ENCODE measurements at places on chromosomes 16 and 17.

GRCh38 chr17:40074175-40074512 is 11.4 kb downstream of the THRA start:
- no peak for DNase-seq

DNA sequence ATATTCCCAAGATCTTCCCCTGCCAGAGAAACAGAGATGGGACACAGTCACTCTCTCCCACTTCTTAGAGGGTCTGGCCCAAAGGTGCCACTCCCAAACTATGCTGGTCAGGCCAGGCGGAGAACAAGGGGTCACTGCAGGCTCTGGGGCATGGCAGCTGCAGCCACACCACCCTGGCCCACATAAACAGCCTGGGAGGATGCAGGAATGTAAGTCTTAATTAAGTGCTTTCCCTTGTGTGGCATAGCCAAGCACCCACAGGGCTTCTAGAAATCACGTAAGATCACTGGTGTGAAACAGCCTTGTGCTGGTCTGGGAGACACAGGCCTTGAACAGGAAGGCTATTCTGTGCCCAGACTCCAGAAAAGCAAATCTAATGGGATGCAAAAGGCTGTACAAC is 31.5 kb downstream of the ABCC12 start:
- no peak for DNase-seq

DNA sequence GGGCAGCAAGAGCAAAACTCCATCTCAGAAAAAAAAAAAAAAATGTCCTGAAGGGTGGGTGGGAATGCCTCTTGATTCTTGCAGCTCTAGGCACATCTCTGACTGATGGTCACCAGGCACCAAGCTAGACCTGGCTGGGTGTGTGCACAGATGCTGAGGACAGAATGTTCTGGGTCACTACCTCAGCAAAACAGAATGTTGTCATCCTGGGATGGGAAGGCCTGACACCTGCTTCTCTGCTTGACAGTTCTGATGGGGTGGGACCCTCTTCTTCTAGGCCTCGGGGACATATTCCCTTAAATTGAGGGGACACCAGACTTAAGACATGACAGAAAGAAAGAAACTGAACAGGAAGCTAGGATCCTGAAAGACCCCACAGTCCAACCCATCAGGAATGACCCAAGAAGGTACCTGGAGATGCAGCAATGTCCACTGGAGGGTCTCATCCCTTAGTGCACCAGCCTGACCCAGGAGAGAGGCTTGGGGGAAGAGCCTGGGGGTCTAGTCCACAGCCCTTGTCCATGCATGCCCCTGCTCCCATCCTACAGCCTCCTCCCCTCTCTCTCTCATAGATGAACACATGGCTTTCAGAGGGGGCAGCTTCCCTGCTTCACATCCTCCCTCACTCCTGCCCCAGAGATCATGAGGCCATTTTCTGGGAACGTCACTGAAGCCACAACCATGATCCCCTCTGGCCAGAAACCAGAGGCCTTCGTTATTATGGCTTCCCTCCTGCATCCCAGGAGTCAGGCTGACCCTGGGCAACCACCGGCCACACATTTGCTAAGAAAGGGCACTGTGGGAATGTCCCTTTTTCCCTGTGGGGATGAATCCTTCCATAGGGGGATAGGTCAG is 3.8 kb upstream of the STAT5B start:
- DNase-seq: no peak

DNA sequence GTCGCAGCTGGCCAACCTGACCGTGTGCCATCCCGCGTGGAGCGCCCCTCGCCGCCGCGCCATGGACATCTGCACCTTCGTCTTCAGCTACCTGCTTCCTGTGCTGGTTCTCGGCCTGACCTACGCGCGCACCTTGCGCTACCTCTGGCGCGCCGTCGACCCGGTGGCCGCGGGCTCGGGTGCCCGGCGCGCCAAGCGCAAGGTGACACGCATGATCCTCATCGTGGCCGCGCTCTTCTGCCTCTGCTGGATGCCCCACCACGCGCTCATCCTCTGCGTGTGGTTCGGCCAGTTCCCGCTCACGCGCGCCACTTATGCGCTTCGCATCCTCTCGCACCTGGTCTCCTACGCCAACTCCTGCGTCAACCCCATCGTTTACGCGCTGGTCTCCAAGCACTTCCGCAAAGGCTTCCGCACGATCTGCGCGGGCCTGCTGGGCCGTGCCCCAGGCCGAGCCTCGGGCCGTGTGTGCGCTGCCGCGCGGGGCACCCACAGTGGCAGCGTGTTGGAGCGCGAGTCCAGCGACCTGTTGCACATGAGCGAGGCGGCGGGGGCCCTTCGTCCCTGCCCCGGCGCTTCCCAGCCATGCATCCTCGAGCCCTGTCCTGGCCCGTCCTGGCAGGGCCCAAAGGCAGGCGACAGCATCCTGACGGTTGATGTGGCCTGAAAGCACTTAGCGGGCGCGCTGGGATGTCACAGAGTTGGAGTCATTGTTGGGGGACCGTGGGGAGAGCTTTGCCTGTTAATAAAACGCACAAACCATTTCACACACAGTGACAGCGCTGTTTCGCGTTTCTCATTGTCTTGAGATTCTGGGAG is 2.0 kb upstream of the ZACN start:
- no peak for DNase-seq

- no peak for DNase-seq
These were observed 20.6 kb downstream of the HS3ST3B1 start for GRCh38 chr17:14321476-14321949.

- no peak for DNase-seq
These were observed 135.4 kb downstream of the CLEC16A start for GRCh38 chr16:11079652-11080187.

DNA sequence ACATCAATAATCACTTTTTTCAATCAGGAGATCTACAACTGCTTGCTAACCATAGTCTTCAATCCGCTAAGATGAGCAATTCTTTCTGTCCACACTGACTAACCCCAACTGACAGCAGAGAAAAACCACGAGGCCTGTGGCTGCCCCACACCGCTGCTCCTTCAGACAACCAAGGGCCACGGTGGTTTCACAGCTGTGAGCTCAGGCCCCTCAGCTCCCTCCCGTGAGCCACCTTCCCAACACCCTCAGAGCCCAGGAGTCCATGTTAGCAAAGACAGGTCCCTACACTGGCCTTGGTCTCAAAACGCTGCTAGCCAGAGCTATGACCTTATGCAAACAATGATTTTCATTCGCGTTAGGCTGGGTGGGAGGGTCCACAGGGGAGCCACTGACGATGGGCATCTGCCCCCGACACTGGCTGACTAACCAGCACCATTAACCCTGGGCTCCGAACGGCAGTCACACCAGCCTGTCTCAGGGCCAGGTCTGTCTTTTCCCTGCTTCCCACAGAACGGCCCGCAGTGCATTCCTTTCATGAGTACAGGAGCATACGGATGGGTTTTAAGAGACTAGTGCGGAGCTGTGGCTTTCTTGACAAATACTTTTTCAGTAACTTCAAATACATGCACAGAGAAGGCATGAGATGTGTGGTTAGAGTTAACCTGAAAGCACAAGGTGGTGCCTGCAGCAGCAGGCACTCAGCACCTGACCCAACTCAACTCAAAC is 67.3 kb downstream of the ANKRD11 start:
- DNase-seq: peak; percentile 61

DNA sequence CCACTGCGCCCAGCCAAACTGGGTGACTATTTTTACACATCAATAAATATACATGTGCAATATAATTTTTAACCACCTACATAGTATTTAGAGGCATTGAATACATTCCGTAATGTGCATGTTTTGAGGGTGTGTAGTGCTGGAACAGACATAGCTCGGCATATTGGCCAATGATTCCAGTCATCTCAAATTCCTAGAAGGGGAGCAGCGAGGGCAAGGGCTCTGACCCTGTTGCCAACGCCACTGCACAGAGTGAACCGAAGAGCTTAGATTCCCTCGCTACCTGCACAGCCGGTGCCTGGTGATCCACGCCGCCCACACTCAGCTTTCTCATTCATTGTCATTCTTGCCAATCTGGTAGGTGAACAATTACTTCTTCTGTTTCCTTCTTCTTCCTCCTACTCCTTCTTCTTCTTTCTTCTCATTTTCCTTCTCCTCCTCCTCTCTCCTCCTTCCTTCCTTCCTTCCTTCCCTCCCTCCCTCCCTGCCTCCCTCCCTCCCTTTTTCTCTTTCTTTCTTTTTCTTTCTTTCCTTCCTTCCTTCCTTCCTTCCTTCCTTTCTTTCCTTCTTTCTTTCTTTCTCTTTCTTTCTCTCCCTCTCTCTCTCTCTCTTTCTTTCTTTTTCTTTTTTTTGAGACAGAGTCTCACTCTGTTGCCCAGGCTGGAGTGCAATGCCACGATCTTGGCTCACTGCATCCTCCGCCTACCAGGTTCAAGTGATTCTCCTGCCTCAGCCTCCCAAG is 26.3 kb upstream of the ATP2A3 start:
- DNase-seq: no peak

DNA sequence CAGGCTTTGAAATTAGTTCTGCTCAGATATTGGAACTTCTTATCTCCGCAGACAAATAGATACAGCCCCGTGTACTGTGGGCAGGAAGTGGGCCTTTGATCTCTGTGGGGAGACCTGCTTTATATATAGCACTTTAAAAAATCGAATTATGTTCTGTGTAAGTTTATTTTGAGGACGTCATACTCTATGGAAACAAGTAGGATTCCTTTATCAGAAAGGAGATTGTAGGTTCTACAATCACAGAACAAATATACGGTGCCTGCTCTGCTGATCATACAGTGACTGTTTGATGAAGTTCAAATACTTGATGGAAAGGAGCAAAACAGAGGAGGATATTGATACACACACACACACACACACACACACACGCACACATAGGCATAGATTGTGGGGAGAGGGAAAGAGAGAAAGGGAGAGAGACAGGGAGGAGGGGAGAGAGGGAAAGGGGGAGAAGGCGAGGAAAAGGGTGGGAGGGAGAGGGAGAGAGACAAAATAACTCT is 14.7 kb upstream of the TMEM220 start:
- no peak for DNase-seq

DNA sequence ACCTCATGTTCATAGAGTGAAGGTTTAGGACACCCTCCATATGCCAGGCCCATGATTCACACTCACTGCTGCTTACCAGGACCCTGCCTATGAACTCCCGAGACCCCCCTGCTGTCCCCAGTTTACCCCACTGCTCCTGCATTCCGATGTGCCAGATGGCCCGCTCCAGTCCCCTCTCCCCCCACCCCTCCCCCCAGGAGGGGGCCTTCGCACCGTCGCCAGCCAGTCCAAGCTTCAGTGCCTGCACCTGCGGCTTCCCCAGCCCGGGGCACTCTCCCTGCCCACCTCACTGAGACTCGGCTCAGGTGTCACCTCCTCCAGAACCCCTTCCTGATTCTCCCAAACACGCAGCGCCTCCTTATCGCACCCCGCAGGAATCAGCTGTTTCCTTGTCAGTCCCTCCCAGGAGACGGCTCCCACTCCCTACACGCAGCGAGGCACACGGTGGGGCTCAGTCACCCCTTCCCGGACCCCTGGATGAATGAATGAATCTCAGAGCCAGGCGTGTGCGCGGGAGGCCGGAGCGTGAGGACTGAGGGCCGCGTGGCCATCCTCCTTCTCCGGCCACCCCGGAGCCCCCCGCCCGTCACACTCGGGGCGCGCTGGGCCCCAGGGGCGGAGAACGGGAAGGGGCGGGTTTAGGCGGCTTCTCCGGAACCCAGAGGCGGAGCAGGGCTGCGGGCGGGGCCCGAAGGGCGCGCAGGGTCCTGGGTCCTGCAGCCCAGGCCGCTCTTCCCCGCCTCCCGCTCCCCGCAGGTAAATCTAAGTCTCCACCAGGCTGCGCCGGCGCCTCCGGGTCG is 1.6 kb downstream of the MYO1C start:
- peak; percentile 50 for DNase-seq

- DNase-seq: no peak
These were observed 13.1 kb downstream of the HOXB4 start for GRCh38 chr17:48565022-48565554.

DNA sequence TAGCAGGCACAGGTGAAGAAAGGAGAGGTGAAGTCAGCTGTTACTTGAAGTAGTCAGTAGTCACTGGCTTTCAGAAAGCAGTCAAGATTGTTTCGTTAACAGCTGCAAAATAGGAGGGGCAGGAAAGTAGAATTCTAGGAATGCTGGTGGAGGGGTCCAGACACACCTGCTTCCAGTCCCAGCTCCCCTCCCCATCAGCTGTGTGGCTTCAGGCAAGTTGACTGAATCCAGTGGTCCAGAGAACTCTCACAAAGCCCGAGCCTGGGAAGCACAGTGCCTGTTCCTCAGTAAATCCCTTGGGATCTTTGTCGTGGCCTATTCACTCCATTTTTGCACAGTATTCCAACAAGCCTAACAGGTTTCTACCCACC is 4.6 kb upstream of the SOCS1 start:
- DNase-seq: peak; percentile 54

GRCh38 chr17:58161566-58161965 is 5.2 kb upstream of the OR4D2 start:
- no peak for DNase-seq

DNA sequence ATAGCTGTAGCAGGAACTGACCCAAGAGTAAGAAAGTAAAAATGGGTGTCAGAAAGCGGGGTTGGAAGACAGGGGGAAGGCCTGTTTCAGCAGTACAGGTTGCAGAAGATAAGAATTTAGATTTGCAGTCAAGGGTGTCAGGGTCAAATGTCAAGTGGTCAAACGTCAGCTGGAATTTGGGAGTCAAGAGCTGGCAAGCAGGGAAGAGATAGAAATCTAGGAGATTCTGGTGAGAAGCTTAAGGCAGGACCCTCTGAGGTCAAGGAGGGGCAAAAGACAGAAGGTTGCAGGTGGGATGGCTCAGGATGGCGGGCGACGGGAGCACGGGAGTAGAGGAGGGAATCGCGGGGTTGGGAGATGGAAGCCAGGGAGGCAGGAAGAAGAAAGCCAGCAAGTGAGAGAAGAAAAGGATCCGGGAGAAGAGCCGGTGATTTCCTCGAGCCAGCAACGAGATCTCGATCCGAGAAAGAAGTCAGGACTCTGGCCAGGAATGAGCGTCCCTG is 335 bp downstream of the SLC25A35 start:
- no peak for DNase-seq

DNA sequence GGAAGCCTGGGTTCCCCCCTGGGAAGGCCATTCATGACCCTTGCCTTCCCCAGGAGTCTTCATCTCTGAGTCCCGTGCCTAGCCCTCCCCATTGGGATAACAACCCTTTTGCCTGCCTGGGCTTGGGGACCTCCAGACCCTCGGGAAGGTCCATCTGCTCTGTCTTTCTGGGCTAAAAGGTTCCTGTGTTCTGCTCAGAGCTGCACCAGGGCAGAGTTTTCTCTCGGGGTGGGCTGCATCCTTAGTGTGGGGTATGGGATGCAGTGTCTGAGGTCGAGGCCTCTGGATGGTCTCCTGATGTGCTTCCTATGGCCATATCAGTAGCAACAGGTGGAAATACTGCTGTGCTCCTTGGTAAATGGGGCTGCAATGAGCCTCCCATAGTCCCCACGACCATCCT is 22.9 kb upstream of the PLLP start:
- no peak for DNase-seq

- no peak for DNase-seq
These were observed 25.3 kb downstream of the GINS3 start for GRCh38 chr16:58417600-58417999.
